Hematopoietic multipotent progenitor cell (in vitro differentiated cells): ENCODE measurements at places on chromosomes 5 and 9. TPM values are rescaled to one million over a fixed set of nuclear protein-coding genes. Genes with fewer than 3 reads are reported as not detected.

Gene C5orf52
- not detected for total RNA-seq

Gene GGTA1
- 4.8 TPM for total RNA-seq

Gene C9orf72
- 7.8 TPM for total RNA-seq

Gene KCNV2
- total RNA-seq = under 0.01 TPM

Gene GDNF
- total RNA-seq = under 0.01 TPM

Gene TEX48
- not detected for total RNA-seq

- no peak for DNase-seq
Measured at GRCh38 chr9:97572892-97573365, 60.2 kb downstream of the TSTD2 start.

- no peak for DNase-seq
Measured at GRCh38 chr5:53003144-53003543, 14.0 kb downstream of the ITGA2 start.

GRCh38 chr5:95718738-95719137 lies 12.4 kb upstream of the RHOBTB3 start:
- no peak for DNase-seq

GRCh38 chr5:38455796-38456330 lies 100.6 kb downstream of the LIFR start:
- DNase-seq = no peak

GRCh38 chr9:72864327-72864726 lies 88.5 kb downstream of the ALDH1A1 start:
- no peak for DNase-seq

DNA sequence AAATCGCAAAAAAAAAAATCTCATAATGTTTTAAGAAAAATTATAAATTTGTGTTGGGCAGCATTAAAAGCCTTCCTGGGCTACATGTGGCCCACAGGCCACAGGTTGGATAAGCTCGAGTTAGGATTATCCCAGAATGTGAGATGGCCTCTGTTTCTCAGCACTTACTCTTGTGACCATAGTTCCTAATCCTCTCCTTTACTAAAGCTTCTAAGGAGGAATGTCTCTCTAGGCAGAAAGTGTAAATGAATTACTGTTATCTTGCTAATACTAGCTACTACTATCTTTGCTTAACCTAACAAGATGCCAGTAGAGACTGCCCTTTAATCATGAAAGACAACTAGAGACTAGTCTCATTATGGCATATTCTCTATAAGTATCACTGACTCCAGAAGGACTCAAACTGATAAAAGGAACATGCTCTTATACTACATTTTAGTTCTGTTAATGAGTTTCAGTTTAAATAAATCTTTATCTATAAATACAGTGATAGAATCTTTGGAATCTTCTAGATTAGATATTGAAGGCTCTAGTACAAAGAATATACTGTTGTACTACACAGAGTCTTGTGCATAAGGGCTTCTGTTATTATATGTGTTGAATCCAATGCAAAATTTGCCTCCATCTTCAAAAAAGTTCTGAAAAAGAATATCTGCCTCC lies 13.8 kb downstream of the INVS start:
- no peak for DNase-seq

DNA sequence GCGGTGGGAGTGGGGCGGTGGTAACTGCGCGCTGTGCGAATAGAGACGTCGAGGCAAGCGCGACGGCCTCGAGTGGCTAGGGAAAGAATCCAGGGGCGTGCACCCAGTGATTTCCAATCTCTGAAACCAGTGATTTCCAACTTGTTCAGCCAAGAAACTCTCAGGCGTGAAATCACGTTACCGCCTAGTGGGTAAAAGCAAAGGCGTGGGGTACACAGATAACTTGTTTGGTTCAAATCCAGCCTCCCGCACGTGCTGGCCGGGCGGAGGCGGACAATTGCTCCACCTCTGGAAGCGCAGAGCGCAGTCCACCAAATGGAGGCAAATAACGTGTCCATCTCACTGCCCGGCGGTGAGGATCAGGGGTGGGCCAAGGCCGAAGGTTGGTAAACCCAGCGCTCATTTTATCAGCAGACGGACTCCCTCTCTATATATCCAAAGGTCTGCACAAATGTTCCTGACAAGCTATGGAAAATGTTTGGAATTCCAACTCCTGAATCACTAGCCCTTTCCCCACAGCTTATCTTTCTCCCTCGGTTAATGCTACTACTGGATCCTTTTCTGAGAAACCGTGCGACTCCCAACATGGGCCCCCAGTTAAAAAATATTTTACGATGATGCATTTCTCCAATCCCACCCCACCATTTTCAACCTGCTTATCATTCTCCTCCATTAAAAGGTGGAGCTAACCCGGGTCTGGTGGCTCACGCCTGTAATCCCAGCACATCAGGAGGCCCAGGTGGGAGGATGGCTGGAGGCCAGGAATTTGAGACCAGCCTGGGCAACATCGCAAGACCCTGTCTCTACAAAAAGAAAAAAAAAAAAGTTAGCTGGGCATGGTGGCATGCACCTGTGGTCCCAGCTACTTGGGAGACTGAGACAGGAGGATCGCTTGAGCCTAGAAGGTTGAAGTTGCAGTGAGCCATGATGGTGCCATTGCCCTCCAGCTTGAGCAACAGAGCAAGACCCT lies 950 bp upstream of the FNBP1 start:
- DNase-seq = no peak

DNA sequence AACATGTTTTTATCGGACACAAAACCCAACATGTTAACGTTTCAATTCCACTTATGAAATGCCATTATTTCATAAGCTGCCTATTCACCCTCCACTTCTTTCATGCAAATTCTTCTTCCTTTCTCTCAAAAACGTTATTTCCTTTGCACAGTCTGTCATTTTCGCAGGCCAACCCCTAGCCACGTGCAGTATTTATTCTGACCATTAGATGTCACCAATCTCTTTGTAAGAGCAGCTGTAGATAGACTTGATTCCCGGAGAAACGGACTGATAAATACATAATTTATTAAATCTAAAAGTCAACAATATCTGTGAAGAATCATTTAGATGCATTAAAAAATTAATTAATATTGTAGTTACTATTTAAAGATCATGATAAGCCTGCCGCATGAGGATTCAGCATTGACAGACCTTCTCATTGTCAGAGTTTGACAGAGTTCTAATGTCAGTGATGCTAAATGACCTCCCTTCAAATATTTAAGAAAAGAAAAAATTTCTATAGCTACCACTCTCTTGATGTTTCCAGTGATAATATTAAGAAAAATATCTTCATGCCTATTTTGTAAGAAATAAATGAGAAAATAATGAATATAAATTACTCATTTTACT lies 933.6 kb downstream of the CDH12 start:
- no peak for DNase-seq

DNA sequence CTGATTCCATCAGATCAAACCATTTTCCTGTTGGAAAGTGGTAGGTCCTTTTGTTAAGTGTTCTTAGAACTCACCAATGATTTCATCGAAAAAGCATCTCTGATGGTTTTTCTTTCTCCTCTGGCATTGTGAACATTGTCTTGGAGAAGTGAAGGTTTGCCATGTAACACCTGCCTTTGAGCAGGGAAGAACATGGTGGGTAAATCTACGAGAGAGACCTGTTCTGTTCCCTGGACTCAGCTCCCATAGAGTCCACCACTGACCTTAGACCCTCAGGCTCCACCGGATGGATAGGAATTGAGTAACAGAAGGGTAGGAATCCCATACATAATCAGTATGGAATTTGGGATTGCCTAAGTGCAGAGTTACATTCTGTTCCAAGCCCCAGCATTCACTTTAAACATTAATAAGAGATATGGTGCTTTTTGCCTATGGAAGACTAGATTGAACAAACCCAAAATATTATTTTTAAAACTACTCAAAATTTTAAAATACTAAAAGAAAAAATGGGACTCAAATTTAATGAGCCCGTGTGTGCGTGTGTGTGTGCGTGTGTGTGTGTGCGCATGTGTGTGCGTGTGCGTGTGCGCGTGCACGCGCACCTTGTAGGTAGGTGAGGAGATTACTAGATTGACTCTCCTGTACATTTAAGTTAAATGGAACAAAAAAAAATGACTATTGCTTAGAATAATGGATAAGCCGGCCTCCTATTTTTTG lies 92.0 kb downstream of the C9orf152 start:
- no peak for DNase-seq

DNA sequence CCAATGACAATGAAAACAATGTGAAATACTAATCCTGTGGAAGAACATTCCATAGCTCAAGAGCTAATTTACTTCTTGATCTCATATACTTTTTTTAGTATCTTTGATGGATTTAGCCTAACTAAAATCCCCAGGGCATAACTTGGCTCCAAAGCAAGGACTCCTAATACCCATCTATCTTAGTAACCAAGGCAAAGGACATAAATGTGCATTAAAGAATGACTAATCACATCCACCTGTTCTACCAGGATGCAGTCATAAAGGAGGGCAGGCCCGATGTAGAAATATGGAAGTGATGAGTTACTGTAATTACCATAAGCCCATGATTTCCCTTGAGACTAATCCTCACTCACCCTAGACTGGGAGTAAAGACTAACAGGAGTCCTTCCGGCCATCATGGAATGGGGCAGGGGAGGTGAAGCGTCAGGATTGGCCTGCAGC lies 56.9 kb downstream of the KIF24 start:
- DNase-seq = no peak

DNA sequence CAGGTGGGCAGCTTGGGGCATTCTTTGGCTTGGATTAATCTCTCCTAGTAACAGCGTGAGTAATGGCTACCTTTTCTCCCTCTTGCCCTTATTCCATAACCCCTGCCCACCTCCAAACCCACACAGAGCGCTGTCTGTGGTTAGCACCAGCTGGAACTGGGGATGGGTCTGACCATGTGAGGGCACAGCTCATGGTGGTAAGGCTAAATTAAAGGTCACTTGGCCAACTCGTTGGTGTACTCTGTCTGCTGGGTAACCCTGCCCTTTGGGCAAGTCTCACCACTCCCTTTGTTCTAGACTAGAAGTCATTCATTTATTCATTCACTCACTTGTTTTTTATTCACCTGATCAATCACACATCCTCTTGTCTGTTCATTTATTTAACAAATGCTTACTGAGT lies 27.8 kb downstream of the PPARGC1B start:
- DNase-seq = no peak

- no peak for DNase-seq
Measured at GRCh38 chr9:87547671-87548081, 50.0 kb downstream of the DAPK1 start.

DNA sequence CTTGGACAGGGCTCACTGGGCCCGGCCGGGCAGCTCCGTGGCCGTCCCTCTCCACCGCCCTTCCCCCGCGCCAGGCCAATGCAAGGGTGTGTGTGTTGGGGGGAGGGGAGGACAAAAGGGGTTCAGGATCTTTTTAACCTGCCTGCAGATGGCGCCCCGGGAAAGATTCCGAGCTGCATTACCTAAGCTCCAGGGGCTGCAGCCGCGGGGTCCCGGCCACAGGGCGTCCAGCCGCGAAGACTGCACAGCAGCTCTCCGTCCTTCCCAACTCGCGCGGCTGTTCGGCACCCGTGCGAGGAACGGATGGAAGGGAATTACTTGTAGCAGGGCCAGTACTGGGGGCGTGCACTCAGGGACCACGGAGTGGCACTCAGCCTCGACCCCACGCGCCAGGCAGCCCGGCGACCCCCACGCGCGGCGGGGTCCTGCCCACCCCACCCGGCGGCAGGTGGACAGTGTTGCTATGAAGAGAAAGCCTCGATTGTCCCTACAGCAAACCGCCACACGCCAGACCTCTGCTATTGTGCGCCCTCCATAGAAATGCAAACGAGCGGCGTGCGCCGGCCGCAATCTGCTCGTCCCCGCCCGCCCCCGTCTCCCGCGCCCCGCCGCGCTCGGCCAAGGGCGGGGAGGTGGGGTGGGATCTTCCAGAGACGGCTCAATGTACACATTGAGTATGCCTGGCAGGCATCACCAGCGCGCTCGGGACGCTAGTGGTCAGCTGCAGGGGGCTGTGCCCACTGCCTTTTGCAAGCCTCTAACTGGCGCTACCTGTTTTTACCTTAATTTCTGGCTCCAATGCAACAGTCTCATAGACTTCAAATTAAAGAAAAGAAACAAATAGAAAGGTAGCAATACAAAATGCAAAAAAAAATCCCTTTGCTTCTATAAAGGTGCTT lies 796 bp upstream of the GADD45G start:
- peak; percentile 65 for DNase-seq

DNA sequence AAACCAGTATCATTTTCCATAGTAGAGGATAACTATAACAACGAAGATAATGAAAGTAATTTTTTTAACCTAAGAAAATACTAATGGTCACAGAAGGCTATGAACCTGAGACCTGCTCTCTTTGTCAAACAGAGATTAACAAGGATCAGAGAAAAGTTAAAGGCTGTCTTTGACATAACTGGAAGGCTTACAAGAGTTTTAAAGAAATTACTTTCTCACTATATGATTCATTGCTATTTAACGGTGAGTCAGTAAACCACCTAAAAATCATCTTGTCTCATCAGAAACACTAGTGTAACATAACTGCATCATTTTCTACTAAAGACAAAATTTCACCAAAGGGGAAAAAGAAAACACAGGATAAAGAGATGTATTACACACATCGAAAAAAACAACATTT lies 19.3 kb downstream of the MLANA start:
- DNase-seq = no peak

- no peak for DNase-seq
Measured at GRCh38 chr9:99305820-99306811, 84.0 kb downstream of the SEC61B start.

GRCh38 chr9:22522206-22522740 lies 75.6 kb downstream of the DMRTA1 start:
- no peak for DNase-seq

DNA sequence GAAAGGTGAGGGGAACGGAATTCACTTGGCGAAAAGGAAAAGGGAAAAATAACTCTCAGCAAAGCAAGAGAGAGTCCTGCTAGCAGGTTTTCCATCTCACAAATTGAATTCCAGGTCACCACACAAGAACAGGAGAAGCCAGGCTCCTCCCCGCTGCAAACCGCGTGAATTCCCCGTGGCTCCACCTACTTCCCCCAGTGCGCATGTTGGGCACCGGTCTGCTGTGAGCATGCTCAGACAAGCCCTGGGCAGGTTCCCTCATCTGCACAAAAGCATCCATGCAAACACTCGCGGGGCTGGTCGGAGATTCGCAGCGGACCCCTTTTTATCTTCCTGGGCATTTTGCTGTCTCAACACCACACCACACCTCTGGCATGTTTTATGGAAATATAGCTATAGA lies 58.5 kb upstream of the S1PR3 start:
- DNase-seq = no peak

DNA sequence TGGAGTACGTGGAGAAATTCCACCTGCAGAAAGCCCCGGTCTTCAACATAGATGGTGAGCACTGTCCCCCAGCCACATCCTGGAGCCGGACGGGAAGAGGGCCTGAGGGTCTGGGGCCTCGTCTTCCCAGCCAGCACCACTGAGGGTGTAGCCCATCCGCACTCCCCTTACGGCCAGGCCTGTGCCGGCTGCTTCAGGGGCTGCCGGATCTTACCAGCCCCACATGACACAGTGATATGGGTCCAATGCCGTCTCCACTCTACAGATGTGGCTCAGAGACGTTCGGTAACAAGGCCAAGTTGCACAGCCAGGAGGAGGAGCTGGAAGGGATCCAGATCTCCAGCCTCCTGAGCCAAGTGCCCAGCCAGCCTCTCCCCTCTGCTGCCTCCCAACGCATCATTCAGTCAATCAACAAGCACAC lies 21.3 kb downstream of the GLT6D1 start:
- DNase-seq = no peak

- peak; percentile 92 for DNase-seq
Measured at GRCh38 chr5:88883836-88884607, 1.0 kb upstream of the MEF2C start.

GRCh38 chr9:70525519-70525918 lies 111.1 kb upstream of the KLF9 start:
- DNase-seq = no peak
